ENCODE measurements at places on chromosomes 4 and X.

DNA sequence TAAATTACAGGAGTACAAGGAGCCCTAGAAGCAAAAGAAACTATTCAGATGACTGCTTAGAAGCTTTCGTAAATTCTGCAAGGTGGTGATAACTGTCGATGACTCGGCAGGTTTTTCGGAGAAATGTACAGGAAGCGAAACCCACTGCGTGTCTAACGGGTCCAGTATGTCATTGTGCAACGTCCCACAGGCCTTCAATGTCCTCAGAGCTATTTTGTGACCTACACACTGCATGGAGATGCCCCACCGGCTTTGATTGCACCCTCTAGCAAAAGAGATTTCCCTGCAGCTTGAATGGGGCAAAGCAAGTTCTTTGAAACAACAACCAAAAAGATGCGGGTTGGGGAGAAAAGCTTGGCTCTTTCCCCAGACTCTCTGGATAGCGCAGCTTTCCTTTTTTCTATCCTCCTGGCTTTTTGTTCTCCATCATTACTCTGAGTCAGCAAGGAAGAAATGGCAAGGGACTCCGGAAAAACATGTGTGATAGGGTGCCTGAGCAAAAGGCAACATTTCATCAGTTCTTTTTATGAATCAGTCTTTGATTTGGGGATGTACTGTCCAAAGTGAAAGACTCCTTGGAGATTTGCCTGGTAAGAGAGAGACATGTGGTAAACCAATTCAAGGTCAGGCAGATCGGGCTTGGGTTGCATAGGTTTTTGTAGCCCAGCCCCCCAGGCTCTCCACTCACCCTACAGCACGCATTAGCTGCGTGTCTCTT lies 112.0 kb upstream of the TBL1X start:
- no peak for DNase-seq

- DNase-seq: no peak
These were observed 107.5 kb downstream of the CLNK start for GRCh38 chr4:10577018-10577417.

DNA sequence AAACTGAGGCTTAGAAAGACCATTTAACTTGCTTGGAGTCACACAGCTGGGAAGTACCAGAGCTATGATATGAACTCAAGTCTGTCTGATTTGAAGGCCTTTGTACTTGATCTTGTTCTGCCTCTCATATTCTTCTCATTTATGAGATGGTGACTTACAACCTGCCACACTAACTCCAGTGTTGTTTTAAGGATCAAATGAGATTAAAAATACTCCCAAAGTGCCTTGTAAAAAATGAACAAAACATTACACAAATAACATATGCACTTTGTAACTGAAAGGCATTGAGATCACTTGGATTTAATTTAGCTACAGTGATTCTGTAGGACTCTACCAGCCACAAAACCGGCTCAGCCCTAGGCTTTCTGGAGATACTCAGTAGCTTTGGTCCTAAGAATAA lies 15.6 kb upstream of the MAP7D3 start:
- no peak for DNase-seq

- DNase-seq: no peak
These were observed 4.1 kb downstream of the ENPEP start for GRCh38 chr4:110480031-110480549.

- no peak for DNase-seq
These were observed 70.6 kb upstream of the ANK2 start for GRCh38 chr4:112978691-112979472.

DNA sequence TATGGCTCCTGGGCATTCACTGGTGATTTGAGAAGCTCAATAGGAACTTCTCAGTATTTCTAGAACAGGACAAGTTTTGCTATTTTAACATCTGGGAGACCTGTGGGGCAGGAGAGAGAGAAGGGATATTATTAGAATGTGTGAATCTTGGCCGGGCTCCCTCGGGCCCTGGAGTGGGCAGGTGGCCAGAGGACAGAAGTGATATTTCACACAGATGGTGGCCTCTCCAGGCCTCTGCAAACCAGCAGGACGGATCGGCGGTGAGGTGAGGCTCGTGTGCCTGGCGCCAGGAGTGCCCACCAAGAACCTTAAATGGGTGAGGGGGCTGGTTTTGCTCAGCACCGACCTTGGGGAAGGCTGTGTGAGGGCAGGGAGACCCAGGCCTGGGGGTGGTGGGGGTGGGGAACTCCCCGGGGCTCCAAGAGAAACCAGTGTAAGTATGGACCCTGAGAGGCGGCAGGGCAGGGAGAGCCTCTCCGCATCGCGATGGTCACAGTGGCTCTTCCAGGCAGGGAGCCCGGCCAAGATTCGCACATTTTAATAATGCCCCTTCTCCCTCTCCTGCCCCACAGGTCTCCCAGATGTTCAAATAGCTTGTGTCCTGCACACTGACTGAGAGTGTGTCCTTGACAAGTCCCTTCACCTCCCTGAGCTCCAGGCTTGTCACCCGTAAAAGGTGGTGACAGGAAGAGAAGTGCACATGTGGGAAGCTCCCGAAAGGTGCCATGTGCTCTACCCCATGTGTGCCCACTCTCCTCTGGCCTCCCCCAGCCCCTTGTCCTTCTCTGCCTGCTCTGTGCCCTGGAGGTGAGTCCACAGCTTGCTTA lies 64.9 kb downstream of the SORCS2 start:
- DNase-seq: no peak

DNA sequence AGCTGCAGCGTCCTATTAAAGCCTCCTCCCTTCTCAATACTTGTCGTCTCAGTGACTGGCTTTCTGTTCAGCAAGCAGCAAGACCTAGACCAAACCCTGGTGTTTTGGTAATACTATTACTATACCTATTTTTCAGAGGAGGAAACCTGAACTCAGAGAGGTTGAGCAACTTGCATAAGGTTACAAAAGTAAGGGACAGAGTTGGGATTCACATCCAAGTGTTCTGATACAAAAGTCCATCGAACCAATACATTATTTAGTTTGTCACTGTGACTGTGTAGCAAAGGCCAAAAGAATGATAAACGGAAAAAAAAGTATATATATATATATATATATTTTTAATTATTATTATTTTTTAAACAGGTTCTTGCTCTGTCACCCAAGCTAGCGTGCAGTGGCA lies 29.9 kb upstream of the KLHL8 start:
- DNase-seq: no peak

DNA sequence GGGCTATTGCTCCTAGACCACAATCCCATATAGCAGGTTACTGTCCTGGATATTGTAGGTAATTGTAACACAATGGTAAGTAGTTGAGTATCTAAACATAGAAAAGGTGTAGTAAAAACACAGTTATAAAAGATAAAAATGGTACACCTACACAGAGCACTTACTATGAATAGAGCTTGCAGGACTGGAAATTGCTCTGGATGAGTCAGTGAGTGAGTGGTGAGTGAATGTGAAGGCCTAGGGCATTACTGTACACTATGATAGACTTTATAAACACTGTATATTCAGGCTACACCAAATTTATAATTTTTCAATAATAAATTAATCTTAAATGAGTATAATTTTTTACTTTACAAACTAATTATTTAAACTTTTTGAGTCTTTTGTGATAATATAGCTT lies 425.7 kb downstream of the PABPC4L start:
- DNase-seq: no peak

GRCh38 chr4:171376724-171377123 lies 436.5 kb upstream of the GALNTL6 start:
- no peak for DNase-seq

GRCh38 chr4:63742882-63743281 lies 666.4 kb downstream of the TECRL start:
- DNase-seq: no peak

- no peak for DNase-seq
These were observed 39.5 kb downstream of the EFNB1 start for GRCh38 chrX:68868316-68868715.

DNA sequence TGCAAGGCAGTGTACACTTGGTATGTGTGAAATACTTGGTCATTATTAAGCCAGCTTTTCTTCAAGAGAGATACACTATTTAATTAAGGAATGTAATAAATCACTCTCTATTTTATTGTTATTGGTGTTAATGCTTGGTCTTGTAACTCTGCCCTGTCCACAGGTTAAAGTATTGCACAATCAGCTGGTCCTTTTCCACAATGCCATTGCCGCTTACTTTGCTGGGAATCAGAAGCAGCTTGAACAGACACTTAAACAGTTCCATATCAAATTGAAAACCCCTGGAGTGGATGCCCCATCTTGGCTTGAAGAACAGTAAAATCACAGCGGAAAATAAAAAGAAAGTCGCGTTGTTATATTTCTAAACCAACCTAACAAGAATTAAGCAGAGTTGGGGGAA lies 26.2 kb upstream of the FHDC1 start:
- no peak for DNase-seq
